ENCODE measurements at places on chromosomes 1 and 21.

GRCh38 chr1:235156265-235156664, 4.8 kb downstream of the RBM34 start:
- DNase-seq, result no peak

DNA sequence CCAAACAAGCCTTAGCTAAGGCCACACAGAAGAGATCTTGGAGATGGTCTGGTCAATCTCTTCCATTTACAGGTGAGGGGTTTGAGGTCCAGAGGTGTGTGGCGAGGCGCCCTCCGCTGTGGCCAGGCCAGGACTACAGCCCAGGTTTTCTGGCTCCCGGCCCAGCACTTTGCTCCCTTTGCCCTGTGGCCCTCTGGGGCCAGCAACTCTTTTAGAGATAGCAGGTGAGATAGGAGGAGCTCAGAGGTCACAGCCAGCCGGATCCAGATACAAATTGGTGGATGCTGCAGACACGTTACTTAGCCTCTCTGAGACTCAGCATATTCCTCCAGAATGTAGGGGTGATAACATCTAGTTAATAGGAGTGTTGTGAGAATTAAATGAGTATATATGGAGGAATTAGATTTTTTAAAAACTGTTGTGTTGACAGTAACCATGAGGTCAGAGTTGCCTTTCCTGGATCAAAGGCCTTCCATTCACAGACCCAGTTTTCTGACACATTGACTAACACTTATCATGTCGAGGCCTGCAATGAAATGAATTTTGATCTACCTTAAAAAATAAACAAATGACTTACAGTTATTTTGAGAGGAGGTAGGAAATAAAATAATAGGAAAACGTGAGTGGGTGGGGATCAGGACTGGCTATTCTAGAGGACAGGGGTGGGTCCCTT, 16.6 kb downstream of the TEX35 start:
- DNase-seq, result no peak

- no peak for DNase-seq
Observed at GRCh38 chr21:42066521-42066920, 4.6 kb upstream of the UMODL1 start.

DNA sequence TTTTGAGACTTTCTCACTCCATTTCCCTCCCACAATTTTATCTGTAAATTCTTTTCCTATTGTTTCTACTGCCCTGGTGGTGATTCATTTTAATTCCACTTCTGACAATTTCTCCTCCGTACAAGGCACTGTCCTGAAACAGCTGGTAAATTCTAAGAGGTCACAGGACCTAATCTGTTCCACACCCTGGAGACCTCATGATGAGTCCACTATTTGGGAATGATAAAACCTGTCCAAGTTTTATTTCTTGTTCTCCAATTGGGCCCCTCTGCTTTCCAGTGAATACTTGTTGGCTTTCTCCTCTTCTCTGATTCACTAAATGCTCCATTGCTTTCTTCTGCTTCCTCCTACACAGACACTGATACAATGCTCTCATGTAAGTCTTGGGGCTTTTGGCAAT, 343.1 kb upstream of the DUSP10 start:
- DNase-seq, result no peak

DNA sequence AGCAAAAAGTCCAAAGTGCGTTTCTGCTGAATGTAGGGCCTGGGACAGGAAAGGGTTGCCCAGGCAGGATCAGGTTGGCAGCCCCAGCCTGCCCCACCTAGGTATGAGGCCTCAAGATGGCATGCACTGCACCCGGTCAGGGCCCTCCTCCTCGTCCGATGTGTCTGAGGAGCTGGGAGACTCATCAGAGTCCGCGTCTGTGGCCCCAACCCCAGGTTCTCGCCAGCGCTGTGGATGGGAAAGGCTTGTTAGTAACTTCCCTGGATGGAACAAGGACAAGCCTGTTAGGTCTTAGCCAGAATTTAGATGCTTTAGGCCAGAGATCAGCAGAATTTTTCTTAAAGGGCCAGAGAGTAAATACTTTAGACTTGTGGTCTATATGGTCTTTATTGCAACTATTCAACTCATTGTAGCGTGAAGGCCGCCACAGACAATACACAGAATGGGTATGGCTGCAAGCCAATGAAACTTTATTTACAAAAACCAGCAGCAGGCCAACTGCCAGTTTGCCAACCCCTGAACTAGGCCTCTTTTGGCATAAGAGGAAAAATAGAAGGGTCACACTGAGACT, 12.4 kb downstream of the PEA15 start:
- DNase-seq, result no peak

GRCh38 chr1:178672434-178672833, 52.6 kb upstream of the RALGPS2 start:
- no peak for DNase-seq

- no peak for DNase-seq
Observed at GRCh38 chr21:44449473-44450363, 5.6 kb upstream of the LRRC3 start.

GRCh38 chr1:68234094-68234493, 1.8 kb upstream of the WLS start:
- no peak for DNase-seq

DNA sequence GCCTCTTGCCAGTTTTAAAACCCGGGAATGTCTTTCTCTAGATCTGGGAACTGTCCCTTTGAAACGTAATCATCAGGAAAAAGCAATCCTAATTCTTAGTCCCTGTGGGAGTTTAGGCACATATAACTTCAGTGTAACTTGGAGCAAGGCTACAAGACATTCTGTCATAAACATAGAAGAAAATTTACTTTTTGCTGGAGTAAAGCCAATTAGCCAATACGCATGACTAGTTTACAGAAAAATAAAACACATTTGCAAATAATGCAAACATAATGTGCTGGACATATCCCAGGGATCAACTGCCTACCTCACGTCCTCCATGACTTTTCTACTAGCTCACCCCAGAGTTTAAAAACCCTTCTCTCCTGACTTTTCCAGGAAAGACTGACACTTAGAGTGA, 970.6 kb downstream of the MRPL39 start:
- no peak for DNase-seq

DNA sequence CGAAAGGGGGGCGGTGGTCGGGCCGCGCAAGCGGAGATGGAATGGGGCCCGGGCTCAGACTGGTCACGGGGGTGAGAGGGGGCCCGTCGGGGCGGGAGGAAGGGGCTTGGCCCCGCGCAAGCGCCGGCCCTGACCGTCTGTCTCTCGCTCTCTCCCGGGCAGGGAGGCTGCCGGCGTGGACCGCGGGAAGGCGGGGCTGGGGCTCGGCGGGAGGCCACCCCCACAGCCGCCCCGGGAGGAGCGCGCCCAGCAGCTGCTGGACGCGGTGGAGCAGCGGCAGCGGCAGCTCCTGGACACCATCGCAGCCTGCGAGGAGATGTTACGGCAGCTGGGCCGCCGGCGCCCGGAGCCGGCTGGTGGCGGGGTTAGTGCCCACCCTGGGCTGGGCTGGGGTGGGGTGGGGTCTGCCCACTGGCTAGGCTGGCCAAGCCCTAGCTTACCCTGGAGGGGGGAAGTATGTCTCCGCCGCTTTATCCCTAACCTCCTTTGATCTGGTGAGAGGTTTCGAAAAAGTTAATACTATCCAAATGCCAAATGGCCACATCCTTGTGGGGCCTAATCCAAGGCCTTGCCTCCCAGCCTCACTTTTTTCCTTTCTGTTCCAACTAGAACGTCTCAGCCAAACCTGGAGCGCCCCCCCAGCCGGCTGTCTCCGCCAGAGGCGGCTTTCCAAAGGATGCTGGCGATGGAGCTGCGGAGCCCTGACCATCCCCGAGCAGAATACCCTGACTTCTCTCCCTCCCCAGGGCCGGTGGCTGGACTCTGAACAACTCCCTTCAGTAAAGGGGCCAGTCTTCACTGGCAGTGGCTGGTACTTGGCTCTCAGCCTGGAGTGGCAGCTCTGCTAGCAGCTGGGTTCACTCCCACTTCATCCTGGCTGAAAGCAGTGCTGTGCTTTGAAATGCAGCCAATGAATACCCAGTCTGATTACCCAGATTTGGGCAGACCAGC, 636 bp upstream of the YRDC start:
- no peak for DNase-seq

DNA sequence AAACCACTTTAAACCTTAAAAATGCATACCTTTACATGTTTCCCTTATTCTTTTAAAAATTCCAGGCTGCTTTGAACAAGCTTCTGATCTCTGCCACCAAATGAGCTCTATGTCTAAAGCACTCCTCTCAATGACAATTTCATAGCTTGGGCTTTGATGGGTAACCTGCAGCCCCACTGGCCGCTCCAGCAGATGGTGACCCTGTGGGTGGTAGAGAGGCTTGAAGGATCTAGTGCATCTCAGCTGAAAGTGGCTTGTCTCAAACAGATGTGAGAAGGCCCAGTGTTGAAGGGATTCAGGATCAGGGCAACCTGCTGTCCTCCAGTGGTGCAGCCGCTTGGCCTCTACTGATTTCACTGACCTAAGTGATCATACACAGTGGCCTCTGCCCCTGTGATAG, 84.7 kb upstream of the IRF2BP2 start:
- no peak for DNase-seq

GRCh38 chr1:10834770-10835412, 38.4 kb upstream of the CASZ1 start:
- no peak for DNase-seq

- no peak for DNase-seq
Observed at GRCh38 chr1:119981986-119982815, 85.9 kb upstream of the ADAM30 start.

- no peak for DNase-seq
Observed at GRCh38 chr1:214050513-214051401, 63.0 kb downstream of the PROX1 start.

DNA sequence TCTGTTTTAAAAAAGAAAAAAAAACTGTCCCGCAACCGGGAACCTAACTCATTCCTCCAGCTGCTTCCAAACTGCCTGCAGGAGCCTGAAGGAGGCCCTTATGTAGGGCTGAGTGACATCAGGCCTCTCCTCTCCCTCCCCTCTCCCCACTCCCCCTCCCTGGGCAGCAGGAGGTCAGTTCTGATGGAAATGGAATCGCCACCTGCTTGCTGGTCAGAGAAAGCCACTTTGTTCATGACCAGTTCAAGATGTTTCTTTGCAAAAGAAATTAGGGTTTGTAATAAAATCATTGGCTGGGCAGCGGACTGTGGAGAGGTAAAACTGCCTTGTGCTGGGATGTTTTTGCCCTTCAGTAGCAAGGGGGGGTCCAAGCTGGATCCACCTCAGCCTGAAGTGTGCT, at the start of gene MAP1LC3C:
Gene MAP1LC3C (minus strand): TSS at position 73 of the 400 bp plus-strand sequence. CDS start 90 bp downstream, outside the sequence.
- DNase-seq, result no peak

DNA sequence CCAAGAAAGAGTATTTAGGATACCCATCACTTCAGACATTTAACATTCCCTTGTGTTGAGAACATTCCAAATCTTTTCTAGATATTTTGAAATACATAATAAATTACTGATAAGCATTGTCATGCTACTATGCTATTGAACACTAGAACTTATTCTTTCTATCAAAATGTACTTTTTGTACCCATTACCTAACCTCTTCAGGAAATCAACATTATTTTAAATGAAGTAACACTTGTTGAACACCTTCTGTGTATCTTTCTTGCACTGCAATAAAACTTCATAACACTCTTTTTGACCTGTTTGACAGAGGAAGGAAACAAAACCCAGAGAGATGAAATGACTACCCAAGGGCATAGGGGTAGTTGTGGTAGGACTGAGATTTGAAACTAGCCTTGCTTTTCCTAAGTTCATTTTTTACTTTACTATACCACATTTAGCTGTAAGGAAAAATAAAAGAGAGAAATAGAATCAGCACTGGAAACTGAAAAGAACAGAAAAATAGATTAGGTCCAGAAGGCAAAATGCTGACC, 99.4 kb downstream of the UCHL5 start:
- no peak for DNase-seq

GRCh38 chr1:224524679-224525078, 90.1 kb upstream of the WDR26 start:
- no peak for DNase-seq

DNA sequence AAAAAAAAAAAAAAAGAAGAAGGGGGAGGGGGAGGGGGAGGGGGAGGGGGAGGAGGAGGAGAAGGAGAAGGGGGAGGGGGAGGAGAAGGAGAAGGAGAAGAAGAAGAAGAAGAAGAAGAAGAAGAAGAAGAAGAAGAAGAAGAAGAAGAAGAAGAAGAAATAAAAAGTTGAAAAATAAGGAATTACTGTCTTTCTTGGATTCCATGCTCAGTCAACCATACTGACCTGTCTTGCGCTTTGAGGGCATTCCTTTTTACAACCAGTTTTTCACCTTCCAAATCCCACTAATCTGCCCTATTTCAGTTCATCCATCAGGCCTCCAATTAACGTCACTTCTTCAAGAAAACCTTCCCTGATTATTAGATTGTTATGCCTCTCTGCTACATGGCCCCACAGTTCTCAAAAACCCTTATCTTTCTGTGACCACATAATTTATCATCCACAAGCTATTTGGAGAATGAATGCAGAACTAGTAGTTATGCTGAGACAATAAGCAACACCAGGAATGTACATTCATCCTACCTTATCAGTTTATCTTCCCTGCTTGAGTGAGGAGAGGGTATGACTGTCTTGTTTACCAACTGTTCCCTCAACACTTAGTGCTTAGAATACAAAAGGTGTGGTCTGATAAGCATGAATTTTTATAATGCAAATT, 57.5 kb upstream of the GUCA2A start:
- DNase-seq, result peak; percentile 14

DNA sequence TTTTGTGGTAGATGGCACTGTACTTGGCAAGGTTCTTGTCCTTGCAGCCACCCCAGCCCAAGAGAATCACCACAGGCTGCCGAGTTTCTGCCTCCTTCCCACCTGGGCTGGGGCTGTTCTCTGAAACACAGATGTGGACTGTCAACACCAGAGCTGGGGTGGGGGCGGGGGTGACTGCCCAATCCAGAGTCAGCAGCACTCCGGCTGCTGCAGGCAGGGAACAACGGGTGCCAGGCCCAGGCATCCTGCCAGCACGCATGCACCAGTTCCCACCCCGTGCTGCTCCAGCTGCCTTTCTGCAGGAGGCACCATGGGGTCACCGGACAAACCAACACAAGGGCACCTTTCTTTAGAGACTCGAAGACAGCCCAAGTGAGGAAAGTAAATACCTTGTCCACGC, 14.1 kb downstream of the TMEM53 start:
- DNase-seq, result no peak

GRCh38 chr1:217188280-217189237, 442.3 kb downstream of the GPATCH2 start:
- no peak for DNase-seq

DNA sequence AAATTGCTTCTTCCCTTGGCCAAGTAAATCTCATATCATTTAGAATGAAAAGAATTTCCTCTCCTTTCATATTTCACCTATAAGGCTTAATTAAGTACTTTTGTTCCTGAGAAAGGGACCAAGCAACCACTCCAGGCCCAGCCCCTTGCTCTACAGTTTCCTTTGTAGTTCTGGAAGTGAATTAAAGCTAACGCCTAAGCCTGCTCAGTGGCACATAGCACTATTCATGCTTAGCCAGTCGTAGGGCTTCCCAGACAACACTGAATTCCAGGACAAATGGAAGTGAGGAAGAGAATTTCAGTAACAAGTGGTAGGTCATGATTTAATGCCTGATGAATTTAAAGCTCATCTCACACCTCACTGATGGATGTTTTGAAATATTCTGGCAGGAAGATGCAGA, 73.3 kb downstream of the RPAP2 start:
- DNase-seq, result no peak

Data from epithelial cell of prostate (primary cell).